Adrenal gland (tissue), 19 donors: ENCODE measurements at places on chromosomes 1 and 21. TPM values are rescaled to one million over a fixed set of nuclear protein-coding genes. Genes with fewer than 3 reads are reported as not detected.
A peak's percentile ranks its signal among the peaks of the same experiment; 100 is the strongest.

Gene SLC9C2
- total RNA-seq = 0.12 TPM

Gene HTR6
- not detected for total RNA-seq

Gene RHBDL2
- 0.69 TPM for total RNA-seq

- no peaks in the 10 kb centered on the region for H3K36me3 ChIP-seq
- H3K4me1 ChIP-seq = no peaks in the 10 kb centered on the region
- no peak for DNase-seq
- no peak overlapping the region for H3K4me3 ChIP-seq
- no peak overlapping the region for H3K27ac ChIP-seq
Measured at GRCh38 chr1:177650947-177651346, 318.9 kb downstream of the SEC16B start.

GRCh38 chr1:108583757-108584427 lies 24.0 kb downstream of the EEIG2 start:
- no peak overlapping the region for H3K4me3 ChIP-seq
- H3K27me3 ChIP-seq = no peaks in the 10 kb centered on the region
- no peaks in the 10 kb centered on the region for H3K36me3 ChIP-seq
- H3K27ac ChIP-seq = no peak overlapping the region

DNA sequence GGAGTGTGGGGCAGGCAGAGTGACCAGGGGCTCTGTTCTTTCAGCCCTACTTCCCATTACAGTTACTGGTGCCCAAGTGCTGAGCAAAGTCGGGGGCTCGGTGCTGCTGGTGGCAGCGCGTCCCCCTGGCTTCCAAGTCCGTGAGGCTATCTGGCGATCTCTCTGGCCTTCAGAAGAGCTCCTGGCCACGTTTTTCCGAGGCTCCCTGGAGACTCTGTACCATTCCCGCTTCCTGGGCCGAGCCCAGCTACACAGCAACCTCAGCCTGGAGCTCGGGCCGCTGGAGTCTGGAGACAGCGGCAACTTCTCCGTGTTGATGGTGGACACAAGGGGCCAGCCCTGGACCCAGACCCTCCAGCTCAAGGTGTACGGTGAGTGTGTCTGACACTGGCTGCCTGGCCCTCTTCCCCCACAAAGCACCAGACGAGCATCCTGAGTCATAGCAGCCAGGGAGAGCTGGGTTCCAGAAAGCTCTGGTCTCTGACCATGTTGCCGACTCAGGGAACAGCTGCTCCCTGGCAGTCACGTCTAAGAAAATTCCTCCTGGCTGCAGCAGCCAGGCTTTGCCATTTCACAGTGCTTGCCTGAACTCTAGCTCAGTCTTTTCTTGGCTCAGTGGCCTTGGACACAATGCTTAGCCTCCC lies 3.3 kb downstream of the SLAMF8 start:
- H3K27ac ChIP-seq = no peak overlapping the region
- H3K4me3 ChIP-seq = no peak overlapping the region
- no peaks in the 10 kb centered on the region for H3K36me3 ChIP-seq
- DNase-seq = no peak
- no peaks in the 10 kb centered on the region for H3K4me1 ChIP-seq
- H3K27me3 ChIP-seq = no peaks in the 10 kb centered on the region

DNA sequence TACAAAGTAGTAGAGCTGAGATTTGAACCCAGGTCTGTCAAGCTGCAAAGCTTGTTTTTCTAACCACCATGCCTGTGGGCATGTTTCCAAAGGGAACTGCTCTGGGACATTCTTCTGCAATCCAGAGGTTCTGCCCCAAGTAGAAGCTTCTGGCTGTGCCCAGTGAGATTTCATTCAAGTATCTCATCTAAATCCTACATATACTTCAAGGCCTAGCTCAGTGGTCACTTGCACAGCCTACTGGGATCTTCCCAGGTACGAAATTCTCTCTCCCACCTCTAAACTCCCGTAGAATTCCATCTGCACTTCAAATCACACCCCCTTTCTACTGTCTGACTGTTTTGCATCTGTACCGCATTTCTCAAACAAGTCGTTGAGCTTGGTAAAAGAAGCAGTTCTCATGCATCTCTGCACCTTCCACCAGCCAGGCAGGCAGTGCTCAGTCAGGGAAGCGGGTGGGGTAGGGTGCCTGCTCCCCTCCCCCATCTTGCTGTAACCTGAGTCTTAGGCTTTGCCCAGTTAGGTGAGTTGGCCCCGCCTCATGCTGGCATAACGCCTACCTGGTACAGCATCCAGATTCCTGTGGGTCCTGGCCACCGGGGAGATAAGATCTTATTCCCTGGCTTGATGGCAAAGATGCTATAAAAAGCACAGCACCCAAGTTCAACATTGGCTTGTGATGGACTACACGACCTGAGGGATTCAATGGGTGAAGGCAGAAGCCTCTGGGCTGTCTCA lies 13.5 kb downstream of the SLC9A1 start:
- H3K27ac ChIP-seq = no peak overlapping the region
- H3K27me3 ChIP-seq = no peaks in the 10 kb centered on the region
- H3K4me3 ChIP-seq = no peak overlapping the region

DNA sequence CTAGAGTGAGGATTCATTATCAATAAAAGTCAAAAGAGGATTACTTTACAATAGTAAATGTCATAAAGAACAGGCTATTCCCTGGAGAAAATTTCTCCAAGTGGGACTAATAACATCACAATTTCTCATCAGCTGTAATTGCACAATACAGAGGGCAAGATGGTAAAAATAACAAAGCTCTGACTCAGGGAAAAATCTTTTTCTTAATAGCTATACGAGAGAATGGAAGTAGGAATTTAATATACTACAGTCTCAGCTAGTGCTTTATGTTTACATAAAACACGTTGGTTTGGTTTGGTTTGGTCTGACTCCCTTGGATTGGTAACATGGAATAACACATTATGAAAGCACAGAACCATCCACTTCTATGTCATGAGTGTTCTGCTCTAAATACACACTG lies 397.6 kb downstream of the LRRIQ3 start:
- H3K27ac ChIP-seq = no peak overlapping the region
- no peaks in the 10 kb centered on the region for H3K4me1 ChIP-seq
- DNase-seq = no peak

GRCh38 chr1:65958561-65959350 lies 166.1 kb downstream of the PDE4B start:
- no peak overlapping the region for H3K27ac ChIP-seq
- H3K36me3 ChIP-seq = no peaks in the 10 kb centered on the region
- no peaks in the 10 kb centered on the region for H3K27me3 ChIP-seq
- DNase-seq = no peak

GRCh38 chr1:3697810-3698209 lies 45.5 kb downstream of the TP73 start:
- no peak overlapping the region for H3K4me3 ChIP-seq
- no peaks in the 10 kb centered on the region for H3K27me3 ChIP-seq
- H3K4me1 ChIP-seq = no peaks in the 10 kb centered on the region
- H3K36me3 ChIP-seq = no peaks in the 10 kb centered on the region
- DNase-seq = peak; percentile 63

DNA sequence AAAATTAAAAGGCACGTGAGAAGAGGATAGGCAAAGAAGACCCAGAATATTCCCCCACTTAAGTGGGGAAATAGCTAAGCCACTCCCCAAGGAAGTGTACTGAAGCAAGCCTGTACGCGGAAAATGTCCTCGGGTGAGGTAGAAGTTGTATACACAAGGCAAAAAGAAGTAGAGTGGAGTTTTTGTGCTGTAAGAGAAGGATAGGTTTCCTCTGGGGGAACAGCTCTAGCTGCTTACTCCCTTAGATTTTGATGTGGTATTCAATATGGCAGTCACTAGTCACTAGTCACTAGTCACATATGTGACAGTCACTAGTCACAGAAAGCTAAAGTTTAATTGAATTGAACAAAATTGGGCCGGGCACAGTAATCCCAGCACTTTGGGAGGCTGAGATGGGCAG lies 7.6 kb downstream of the TXNIP start:
- DNase-seq = peak; percentile 13
- no peak overlapping the region for H3K4me3 ChIP-seq
- no peak overlapping the region for H3K27ac ChIP-seq
- no peaks in the 10 kb centered on the region for H3K27me3 ChIP-seq
- H3K4me1 ChIP-seq = peaks cover 34% of the 10 kb centered on the region

GRCh38 chr1:183638649-183639387 lies 3.2 kb upstream of the ARPC5 start:
- H3K36me3 ChIP-seq = no peaks in the 10 kb centered on the region
- H3K4me3 ChIP-seq = no peak overlapping the region
- no peaks in the 10 kb centered on the region for H3K4me1 ChIP-seq
- no peaks in the 10 kb centered on the region for H3K27me3 ChIP-seq
- H3K27ac ChIP-seq = no peak overlapping the region

DNA sequence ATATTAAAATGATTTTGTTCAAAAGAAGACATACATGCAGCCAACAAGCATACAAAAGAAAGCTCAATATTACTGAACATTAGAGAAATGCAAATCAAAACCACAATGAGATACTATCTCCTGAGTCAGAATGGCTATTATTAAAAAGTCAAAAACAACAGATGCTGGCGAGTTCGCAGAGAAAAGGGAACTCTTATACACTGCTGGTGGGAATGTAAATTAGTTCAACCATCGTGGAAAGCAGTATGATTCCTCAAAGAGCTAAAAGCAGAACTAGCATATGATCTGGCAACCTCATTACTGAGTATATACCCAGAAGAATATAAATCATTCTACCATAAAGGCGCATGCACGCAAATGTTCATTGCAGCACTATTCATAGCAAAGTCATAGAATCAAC lies 126.0 kb upstream of the HMCN1 start:
- H3K36me3 ChIP-seq = no peaks in the 10 kb centered on the region
- H3K4me3 ChIP-seq = no peak overlapping the region
- H3K27me3 ChIP-seq = no peaks in the 10 kb centered on the region
- DNase-seq = no peak
- H3K27ac ChIP-seq = no peak overlapping the region

DNA sequence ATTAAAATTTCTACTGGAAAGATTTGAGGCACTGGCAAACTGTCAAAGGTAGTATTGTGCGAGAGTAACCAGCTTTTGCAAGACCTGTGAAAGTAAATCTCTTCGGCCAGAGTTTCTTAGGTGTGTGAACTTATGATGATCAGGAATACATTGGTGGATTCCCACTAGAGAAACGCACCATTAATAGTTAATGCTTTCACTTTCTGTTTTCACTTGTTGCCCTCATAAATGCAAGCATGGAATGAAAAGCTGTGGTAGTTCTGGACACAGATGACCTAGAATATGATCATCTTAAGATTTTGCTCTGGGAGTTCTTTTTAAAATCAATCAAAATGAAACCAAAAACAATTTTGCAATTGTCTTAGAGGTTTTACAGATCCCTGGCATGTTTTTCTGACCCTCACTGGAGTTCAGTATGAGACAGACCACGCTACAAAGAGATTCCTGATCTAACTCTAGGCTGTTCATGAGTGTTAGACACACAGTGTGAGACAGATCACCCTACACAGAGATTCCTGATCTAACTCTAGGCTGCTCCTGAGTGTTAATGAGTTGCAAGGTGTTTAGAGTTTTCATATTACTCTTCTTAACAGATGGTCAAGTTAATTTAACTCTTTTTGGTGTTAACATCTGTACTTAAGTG lies 98.8 kb downstream of the SDCCAG8 start:
- peaks cover 4% of the 10 kb centered on the region for H3K36me3 ChIP-seq
- peak overlapping the region; percentile 56 for H3K4me3 ChIP-seq
- no peaks in the 10 kb centered on the region for H3K27me3 ChIP-seq
- DNase-seq = no peak
- peaks cover 12% of the 10 kb centered on the region for H3K4me1 ChIP-seq
